ENCODE measurements at places on chromosomes 7 and 10.

DNA sequence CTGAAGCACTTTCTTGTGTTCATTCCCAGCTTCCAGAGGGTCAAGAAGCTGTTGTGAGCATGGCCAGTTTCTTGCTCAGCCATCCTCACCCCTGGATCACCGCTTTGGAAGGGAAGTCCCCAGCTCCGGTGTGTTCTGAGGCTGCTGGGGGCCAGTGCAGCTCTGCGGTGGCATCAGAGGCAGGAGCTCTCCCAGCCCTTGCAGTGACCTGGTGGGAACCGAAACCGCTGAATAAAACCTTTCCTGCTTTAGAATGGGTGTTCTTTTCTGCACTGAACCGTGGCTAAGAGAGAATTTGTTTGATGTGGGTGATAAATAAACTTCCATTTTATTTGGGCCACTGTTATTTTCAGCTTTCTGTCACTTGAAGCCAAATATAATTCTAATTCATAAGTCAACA, 450.9 kb upstream of the VSTM2A start:
- no peak for DNase-seq

- DNase-seq = no peak
These were observed 121.2 kb downstream of the WDFY4 start for GRCh38 chr10:48805848-48806247.

DNA sequence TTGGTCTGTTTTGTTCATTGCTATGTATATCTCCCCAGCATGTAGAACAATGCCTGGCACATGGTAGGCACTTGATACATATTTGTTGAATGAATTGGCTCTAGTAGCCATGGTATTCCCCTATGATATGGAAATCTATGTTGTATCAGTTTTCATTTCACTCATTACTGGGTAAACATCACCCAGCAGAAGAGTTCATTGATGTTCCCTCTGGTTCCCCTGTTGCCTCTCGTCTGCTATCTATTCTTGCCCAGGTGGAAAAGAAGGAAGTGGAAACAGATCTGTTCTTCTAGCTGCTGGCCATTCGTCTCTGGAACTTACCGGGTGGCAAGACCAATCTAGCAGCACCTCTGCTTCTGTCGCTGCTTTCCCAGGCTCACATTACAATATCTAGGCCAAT, 71.5 kb downstream of the LRRC4 start:
- DNase-seq = no peak

DNA sequence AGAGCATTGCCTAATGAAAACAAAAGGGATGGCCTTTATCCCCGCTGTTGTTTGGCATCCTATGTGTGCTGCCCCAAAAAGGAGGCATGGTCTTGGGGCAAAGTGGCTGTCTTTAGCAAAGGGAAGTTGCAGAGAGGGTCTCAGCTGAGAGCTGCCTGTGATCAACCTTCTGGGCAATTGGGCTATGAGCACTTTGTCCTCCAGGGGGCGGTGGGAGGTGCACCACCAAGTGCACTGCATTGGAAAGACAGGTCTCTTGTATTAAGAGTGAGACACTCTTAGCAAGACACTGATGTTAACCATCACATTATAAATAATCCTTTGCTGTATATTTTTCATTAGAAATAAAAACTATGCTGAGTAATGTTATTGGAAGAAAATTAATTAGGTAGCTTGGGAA, 314.8 kb downstream of the POM121L12 start:
- DNase-seq = no peak

DNA sequence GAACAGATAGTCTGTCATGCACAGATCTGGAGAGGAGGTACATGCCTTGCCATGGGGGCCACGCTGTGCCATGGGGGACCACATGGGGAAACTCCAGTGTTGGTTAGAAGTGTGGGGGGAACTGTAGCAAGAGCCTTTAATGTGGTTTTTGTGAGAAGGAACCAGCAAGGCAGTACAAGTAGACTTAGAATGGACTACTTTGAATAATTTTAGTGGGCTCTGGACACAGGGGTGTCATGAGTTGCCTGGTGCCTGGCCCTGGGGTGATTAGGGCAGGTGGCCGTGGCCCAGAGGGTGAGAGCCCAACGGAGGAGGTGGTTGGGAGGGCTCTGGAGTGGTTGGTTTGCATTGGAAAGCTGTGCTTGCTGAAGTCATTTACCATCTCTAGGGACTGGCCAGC, 77.2 kb downstream of the CXCL12 start:
- no peak for DNase-seq

GRCh38 chr10:35089611-35090161, 455 bp downstream of the CUL2 start:
- DNase-seq = no peak

- DNase-seq = no peak
These were observed 98.6 kb downstream of the BTRC start for GRCh38 chr10:101452593-101452992.

GRCh38 chr10:93915598-93915997, 21.8 kb downstream of the SLC35G1 start:
- no peak for DNase-seq

- no peak for DNase-seq
These were observed 94.3 kb upstream of the SDK1 start for GRCh38 chr7:3206771-3207191.

GRCh38 chr10:116587878-116588591, 2.7 kb upstream of the PNLIPRP1 start:
- DNase-seq = no peak

GRCh38 chr10:97154781-97155180, 31.0 kb downstream of the SLIT1 start:
- no peak for DNase-seq

Measured in activated CD4-positive, alpha-beta T cell treated with anti-CD3 and anti-CD28 coated beads for 24 hours (primary cell).